ENCODE measurements at places on chromosomes 16 and 17.

- no peak for DNase-seq
Measured at GRCh38 chr17:16989230-16989952, 17.5 kb upstream of the TNFRSF13B start.

DNA sequence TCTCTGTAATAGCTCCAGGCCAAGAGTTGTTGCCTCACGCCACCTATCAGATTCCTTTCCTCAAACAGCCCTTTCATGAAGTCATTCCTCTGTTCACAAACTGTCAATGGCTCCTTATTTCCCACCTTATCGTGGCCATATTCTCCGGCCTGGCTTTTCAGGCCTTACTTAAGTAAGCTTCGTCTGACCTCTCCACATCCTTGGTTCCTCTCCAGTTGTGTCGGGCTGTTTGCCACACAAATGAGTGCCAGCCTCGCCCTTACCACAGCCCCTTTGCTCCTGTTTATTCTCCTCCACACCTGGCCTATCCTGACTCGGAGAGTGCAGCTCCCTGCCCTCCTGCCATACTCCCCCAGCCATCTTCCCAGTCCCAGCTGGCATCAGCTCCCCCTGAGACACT, 2.0 kb downstream of the TP53I13 start:
- DNase-seq: no peak

GRCh38 chr17:38961413-38961812, 5.8 kb downstream of the FBXO47 start:
- DNase-seq: no peak

GRCh38 chr17:12911239-12911638, 106.6 kb downstream of the ELAC2 start:
- DNase-seq: no peak

Data from activated gamma-delta T cell (primary cell).